Activated naive CD8-positive, alpha-beta T cell treated with anti-CD3 and anti-CD28 coated beads for 36 hours (primary cell): ENCODE measurements at places on chromosomes 7 and 10.

DNA sequence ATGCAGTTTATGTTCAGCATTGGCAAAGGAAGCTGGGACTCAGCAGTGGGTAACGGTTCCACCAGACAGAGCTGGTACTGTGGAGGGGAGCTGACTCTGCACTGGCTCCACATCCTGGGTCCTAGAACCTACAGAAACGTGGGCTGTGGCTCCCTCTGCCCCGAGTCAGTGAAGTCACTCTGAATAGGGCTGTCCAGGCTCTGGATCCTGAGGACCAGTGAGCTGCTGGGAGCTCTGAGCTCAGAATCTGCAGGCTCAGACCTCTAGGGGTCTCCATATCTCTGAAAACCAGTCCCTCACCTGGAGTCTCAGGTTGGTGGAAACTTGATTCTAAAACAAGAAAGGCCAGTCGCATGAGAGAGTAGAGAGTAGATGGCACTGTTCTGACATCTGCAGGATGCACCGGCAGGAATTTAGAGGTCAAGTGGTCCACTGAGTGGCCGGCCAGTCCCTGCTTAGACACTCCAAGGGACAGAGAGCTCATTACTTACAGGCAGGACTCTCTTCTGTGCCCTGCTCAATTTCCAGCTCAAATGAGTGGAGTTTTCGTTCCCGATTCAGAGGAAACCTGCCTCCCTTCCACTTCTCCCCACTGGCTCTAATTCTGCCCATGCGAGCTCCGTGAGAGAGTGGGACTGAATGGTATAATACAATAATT, 18.6 kb downstream of the NPFFR1 start:
- DNase-seq: no peak

- DNase-seq: no peak
These were observed 45.1 kb upstream of the KCTD7 start for GRCh38 chr7:66583490-66584110.

DNA sequence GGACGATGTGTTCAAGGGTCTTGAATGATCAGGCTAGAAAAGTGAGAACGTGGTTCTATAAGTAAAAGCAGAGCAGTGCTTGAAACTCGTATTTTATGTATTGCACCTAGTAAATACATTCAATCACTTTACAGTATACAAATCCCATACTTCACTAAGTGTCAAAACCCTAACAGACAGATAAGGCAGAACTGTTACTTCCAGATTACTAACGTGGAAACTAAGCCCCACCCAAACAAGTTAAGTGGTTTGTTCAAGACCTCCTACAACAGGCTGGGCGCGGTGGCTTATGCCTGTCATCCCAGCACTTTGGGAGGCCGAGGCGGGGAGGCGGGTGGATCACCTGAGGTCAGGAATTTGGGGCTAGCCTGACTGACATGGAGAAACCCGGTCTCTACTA, 9.2 kb upstream of the MYO1G start:
- DNase-seq: no peak

DNA sequence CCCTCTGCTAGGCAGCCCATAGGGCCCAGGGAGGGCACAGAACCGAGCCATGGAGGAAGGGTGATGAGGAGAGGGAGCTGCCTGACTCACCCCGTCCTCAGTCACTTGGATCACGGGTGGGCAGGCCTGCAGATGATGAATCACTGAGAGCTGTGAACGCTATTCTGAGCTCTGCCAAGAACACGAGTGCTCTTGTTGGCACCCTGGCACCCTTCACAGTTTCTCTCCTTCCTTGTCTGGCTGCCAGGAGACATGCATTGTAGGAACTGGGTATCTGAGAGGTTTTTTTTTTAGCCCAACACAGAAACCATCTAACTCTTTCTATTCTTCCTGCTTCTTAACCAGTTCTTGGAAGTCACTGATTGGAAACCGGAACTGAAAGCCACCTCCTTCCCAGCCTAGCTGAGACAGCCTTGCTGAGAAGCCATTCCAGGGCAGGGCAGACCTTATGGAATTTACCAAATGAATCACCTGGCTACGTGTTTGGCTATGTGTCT, 82.1 kb downstream of the SLC37A3 start:
- peak; percentile 19 for DNase-seq

- DNase-seq: no peak
These were observed 28.0 kb upstream of the DIP2C start for GRCh38 chr10:717458-717857.

GRCh38 chr10:122326806-122327205, 47.7 kb upstream of the PLEKHA1 start:
- DNase-seq: no peak

DNA sequence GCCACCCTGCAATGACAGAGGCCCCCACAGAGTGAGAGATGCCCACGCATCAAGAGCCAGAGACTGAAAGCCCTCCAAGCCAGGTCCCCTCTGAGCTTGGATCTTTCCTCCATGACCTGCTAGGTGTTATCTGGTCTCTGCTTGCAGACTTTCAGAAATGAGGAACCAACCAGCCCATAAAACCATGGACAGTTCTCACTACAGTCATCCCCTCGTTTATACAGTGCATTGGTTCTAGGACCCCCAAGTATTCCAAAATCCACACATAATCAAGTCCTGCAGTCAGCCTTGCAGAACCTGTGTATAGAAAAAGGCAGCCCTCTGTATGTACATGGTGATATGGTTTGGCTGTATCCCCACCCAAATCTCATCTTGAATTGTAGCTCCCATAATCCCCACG, 23.1 kb downstream of the NPFFR1 start:
- no peak for DNase-seq

- DNase-seq: no peak
These were observed 93.7 kb upstream of the NMT2 start for GRCh38 chr10:15262036-15262713.

DNA sequence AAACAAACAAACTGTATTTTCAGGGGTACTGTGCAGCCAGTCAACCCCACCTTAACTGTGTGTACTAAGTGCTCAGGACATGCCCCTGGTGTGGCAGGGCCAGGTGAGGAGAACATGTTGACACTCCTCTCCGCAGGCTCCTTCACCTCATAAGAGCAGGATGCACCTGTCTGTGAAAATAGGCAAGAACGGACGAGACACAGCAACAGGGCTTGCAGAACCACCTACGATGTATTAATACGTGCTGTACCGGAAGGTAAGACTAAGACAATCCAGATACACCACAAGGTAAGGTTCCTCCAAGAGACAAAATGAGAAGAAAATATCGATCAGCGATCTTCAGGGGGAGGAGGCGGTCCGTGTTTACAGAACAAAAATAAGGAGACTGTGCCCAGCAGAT, 65.8 kb upstream of the CAMK2B start:
- DNase-seq: no peak

- no peak for DNase-seq
These were observed 132.2 kb downstream of the VIPR2 start for GRCh38 chr7:159012353-159013069.

- DNase-seq: peak; percentile 30
These were observed 5.2 kb downstream of the NAMPT start for GRCh38 chr7:106279425-106280197.

GRCh38 chr10:113420733-113421675, 131.8 kb upstream of the HABP2 start:
- no peak for DNase-seq

DNA sequence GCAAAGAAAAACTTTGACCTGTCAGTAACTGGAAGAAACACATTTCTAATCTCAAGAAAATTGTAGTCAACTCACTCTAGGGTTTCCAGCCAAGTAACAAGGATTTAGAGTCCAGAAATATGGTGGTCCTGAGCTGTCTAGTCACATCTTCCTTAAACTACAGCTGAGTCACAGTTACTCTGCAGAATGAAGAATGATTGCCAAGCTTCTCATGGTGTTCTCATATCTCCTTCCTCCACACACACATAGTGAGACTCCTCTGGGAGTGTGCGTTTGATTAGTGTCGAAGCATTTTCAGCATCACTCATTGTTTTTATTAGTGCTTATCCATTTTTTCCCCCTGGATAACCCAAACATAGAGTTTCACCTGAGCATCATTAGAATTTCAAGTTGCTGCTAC, 93.1 kb upstream of the CXCL12 start:
- DNase-seq: no peak

- peak; percentile 41 for DNase-seq
These were observed 109.9 kb upstream of the EFCAB10 start for GRCh38 chr7:105691082-105691679.

GRCh38 chr10:96337106-96337505, 21.7 kb downstream of the OPALIN start:
- DNase-seq: no peak

GRCh38 chr10:119680650-119681081, 29.5 kb downstream of the BAG3 start:
- no peak for DNase-seq

DNA sequence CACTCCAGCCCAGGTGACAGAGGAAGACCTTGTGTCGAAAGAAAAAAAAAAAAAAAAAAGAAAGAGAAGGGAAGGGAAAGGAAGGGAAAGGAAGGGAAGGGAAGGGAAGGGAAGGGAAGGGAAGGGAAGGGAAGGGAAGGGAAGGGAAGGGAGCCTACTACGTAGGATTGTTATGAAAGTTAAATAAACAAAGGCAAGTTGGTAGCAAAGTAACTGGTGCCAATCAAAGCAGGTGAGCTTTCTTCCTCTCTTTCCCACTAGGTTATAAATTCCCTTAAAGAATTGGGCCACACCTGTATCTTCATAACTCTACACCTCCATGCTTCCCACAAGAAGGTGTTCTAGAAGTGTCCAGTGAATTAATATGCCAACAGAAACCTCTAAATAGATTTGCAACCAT, 96.3 kb upstream of the AFAP1L2 start:
- no peak for DNase-seq

DNA sequence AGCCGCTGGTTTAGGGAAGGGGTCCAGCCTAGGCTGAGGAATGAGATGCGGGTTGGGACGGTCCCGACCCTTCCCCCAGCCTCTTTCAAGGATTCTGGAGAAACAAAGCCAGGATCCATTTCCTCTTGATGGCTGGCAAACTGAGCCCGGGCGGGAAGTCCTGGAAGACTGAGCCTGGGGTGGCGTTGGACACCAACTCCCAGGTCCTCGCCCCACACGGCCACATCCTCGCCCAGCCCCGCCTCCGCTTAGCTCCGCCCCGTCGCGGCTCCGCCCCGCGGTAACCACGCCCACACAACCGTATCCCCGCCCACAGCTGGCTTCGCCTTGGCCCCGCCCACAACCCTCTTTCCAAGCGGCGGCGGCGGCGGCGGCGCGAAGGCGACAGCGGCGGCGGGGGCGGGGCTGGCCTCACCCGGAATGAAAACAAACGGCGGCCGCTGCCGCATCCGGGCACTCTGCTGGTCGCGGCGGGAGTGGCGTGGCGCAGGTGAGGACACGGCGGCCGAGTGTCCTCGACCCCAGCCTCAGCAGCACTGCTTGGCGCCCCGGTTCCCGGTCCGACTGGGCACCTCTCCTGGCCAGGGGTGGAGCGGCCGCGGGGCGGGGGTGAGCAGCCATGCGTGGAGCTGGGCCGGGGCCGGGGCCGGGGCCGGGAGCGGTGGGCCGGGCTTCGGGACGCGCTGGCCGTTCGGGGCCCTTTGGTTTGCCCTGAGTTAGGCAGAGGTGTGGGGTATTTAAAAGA, at the start of gene NUB1:
TSS of gene NUB1 (plus strand) at position 456 of the 745 bp plus-strand sequence. CDS start 3,538 bp downstream, outside the sequence.
- DNase-seq: peak; percentile 92

GRCh38 chr10:96494694-96495093, 19.0 kb downstream of the TLL2 start:
- no peak for DNase-seq

DNA sequence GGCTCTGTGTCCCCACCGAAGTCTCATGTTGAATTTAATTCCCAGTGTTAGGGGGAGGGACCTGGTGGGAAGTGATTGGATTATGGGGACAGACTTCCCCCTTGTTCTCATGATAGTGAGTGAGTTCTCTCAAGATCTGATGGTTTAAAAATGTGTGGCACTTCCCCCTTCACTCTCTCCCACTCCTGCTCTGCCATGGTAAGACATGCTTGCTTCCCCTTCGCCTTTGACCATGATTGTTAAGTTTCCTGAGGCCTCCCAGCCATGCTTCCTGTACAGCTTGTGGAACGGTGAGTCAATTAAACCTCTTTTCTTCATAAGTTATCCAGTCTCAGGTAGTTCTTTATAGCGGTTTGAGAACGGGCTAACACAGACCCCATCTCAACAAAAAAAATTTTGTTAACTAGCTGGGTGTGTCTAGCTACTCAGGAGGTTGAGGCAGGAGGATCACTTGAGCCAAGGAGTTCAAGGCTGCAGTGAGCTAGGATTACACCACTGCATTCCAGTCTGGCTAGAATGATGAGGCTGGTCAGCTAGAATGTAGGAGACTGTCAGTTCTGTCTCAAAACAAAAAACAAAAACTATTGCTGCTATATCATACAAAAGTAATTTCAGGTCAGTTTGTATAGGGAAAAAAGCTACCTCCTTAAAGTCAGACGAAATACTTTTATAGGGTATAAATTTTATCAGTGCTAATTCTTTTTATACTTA, 57.7 kb downstream of the ATAD1 start:
- no peak for DNase-seq

GRCh38 chr7:97971120-97971989, 18.6 kb downstream of the OCM2 start:
- peak; percentile 22 for DNase-seq

GRCh38 chr10:133335246-133336117, 1.2 kb downstream of the CALY start:
- peak; percentile 80 for DNase-seq

DNA sequence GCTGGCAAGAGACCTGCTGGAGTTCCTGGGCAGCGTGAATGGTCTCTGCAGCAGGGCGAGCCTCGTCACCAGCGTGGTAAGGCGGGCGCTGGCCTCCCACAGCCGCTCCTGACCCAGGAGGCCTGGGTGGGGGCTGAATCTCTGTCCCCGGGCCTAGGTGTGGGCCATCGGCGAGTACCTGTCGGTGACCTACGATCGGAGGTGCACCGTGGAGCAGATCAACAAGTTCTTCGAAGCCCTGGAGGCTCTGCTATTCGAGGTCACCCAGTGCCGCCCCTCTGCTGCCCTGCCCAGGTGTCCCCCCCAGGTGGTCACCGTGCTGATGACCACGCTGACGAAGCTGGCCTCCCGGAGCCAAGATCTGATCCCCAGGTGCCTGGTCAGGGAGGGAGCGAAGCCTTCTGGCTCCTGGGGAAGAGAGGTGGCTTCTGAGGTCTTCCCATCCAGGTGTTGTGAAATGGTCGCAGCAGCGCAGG, 15.1 kb downstream of the AP5Z1 start:
- no peak for DNase-seq

- no peak for DNase-seq
These were observed 367.7 kb downstream of the PHF14 start for GRCh38 chr7:11341285-11341944.

GRCh38 chr7:23291957-23292560, 7.1 kb upstream of the MALSU1 start:
- no peak for DNase-seq

- DNase-seq: no peak
These were observed 651 bp upstream of the SKAP2 start for GRCh38 chr7:26865094-26865388.
